ENCODE measurements at places on chromosomes 7 and 10.

DNA sequence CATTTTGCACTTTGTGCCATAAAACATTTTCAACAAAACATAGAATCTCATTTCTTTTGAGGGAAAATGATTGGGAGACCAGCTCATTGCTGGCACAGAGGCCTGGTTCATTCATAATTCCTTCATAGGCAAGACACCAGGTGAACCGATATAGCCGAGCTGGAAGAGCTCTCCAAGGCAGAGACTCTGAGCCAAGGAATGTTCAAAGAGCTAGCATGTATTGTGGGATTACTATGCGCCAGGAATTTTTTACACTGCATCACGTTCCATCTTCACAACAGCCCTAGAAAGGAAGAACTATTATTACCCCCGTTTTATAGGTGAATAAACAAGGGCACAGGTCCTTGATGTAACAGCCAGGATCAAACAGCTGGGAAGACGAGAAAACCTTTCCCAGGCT, 2.1 kb upstream of the IL6 start:
- DNase-seq, result no peak

DNA sequence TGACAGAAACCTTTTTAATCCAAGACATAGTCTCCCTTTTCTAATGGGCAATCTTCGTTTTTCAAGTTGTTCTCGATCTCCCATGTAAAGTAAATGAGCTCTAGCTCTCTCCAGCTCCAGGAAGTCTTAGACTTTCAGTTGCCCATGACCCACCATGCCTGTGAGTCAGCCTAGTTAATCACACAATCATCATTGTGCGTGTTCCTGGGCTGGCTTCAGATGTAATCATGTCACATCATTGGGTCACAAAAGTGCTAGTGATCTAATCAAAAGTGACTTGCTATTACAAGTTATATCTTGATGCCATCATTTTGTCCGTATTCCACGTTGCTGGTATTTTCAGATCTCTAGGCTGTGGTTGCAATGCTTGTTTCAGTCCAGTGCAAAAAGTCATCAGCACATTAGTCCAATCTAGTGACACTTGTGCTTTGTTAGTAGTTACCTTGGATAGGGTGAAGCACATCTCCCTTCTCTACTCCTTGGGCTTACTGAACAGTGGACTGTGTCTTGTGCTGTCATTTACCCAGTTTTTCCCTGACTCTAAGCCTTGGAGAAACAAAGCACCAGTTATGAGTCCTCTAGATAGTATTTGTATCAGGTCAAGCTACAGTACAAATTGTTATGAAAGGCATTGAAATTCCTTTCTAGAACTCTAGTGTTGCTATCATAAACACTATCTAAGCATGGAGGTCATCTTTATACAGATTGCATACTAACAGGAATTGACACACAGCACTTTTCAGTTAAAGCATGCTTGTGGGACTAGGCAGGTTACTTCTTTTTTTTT, 316.6 kb downstream of the GFRA1 start:
- DNase-seq, result no peak

DNA sequence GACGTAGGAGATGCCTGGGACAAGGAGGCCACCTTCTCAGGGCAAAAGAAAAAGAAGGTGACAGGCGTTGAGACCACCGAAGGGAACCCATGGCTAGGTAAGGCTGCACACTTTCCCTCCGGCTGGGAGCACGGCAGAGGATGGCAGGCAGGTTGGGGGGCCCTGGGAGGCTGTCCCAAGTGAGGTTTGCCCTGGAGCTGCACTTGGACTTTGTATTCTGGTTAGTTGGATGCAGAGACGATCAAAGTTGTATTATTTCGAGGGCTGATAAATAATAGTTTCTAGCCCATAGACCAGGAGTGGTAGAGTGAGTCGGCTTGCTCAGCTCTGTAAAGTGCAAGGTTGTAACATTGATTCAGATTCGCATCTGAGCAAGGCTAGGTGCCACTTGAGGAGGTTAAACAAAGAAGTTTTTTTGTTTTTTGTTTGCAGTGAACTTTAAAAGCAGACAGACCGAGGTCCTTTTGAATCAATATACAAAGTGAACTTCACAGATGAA, 608 bp downstream of the ENTPD7 start:
- no peak for DNase-seq

GRCh38 chr10:123146894-123147634, 872 bp upstream of the HMX2 start:
- no peak for DNase-seq

GRCh38 chr10:122050311-122050710, 61.3 kb downstream of the TACC2 start:
- no peak for DNase-seq

DNA sequence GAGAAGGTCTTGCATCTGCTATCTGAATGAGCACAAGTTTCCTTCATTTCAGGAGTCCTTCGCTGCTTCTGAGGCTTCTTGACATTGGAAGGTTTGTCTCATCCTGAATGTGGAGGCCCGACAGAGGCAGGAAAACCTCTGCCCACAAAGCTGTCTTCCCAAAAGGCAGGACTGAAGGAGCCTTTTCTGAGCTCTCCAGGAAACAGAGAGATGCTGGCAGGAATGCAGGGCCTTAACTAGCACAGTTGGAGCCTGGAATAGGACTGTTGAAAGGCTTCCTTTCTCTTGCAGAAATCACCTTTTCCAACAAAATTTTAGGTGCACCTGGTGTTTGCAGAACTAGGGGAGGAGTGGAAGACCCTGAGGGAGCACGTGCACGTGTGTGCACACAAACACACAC, 637.4 kb upstream of the MKI67 start:
- no peak for DNase-seq

DNA sequence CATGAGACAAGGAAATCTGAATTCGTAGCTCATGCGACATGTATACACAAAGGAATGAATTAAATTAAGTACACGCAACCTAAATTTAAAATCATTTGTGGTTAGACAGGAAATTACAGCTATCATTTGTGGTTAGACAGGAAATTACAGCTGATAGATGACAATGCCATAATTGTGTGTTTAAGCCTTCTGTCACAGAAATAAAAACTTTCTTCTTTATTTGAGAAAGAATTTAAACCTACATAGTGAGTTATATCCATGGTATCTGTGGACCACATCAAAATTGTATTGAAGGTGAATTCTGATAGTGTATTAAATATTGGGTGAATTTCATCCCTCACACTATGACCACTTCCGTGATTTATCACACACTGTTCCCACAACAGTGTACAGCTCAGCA, 362.9 kb downstream of the MAGI2 start:
- no peak for DNase-seq

GRCh38 chr7:38232502-38233366, 40.7 kb downstream of the TARP start:
- no peak for DNase-seq

DNA sequence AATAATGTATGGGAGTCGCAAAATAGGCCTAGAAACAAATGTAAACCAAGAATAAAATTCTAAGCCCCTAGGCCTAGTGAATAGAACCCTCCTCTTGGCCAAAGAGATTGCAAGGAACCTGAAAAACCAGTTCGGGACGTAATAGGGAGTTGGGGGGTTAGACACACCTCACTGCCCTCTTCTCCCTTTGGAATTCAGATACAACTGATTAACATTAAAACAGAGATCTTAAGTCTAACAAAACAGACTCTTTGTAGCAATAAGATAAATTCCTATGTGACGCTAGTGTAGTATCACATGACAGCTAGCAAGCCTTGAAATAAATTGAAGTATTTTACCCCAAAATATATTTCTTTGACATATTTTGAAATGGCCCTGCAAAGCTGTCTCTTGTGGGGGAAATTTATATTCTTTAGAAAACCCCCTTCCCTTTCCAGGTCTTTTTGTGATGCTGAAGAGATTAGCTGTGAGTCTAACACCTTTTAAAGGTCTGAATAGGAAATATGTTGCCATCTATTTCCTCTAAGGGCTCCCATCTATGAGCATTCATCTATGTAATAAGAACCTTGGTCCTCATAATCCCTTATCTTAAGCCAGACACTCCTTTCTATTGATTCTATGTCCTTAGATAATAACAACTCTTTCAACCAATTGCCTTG, 623.4 kb upstream of the NRG3 start:
- no peak for DNase-seq

GRCh38 chr10:119517235-119518141, 25.0 kb downstream of the RGS10 start:
- DNase-seq, result no peak

DNA sequence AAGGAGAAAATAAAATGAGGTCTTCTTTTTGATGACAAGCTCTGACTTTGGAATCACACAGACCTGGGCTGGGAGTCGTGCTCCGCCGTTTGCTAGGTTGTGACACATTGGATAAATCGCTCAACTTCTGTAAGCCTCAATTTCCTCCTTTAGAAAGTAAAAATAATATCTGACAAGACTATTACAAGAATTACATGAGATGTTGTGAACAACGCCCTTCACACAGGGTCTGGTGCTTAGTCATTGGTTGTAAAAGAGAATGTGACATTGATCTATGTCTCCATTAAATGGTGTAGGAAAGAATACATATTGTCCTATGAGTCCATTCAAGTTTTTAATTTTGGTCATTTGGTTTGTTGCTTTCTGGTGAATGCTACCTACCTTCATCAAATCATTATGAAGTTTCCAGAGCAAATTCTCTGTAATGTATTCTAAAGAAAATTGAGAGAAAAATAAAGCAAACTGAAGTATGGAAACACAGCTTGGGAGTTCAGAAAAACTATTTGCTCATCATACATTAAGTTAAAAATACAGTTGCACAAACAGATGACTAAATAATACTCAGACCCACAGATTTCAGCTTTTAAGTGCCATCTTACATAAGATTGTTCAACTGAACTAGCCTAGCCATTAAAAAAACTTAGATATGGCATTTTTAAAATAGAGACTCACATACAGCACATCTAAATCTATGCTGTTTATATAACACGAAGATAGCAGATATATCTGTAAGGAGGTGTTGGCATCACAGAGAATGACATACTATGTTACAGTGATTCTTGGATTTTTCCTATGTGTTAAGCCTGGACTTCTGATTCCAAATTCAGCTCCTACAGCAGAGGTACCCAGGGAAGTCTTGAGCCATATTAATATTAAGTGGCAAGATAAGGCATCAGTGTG, 12.3 kb upstream of the ADRB1 start:
- no peak for DNase-seq

GRCh38 chr7:129387537-129387936, 46.7 kb upstream of the STRIP2 start:
- DNase-seq, result no peak

GRCh38 chr10:64506963-64507362, 985.8 kb downstream of the REEP3 start:
- DNase-seq, result no peak

- DNase-seq, result no peak
Measured at GRCh38 chr10:52653263-52653909, 119.2 kb downstream of the MBL2 start.
